ENCODE measurements at places on chromosomes 2 and 18.
A peak's percentile ranks its signal among the peaks of the same experiment; 100 is the strongest.

DNA sequence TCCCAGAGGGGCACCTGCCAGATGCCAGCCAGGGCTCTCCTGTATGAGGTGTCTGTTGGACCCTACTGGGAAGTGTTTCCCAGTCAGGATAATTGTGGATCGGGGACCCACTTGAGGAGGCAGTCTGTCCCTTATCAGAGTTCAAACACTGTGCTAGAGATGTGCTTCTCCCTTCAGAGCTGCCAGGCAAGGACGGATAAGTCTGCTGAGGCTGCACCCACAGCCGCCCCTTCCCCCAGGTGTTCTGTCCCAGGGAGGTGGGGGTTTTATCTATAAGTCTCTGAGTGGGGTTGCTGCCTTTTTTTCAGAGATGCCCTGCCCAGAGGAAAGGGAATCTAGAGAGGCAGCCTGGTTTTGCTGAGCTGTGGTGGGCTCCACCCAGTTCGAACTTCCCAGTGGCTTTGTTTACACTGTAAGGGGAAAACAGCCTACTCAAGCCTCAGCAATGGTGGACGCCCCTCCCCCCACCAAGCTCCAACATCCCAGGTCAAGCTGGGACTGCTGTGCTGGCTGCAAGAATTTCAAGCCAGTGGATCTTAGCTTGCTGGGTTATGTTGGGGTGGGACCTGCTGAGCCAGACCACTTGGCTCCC is 324.0 kb upstream of the SETBP1 start:
- no peak for DNase-seq

- no peak for DNase-seq
Observed at GRCh38 chr2:24374301-24374700, 14.0 kb upstream of the ITSN2 start.

DNA sequence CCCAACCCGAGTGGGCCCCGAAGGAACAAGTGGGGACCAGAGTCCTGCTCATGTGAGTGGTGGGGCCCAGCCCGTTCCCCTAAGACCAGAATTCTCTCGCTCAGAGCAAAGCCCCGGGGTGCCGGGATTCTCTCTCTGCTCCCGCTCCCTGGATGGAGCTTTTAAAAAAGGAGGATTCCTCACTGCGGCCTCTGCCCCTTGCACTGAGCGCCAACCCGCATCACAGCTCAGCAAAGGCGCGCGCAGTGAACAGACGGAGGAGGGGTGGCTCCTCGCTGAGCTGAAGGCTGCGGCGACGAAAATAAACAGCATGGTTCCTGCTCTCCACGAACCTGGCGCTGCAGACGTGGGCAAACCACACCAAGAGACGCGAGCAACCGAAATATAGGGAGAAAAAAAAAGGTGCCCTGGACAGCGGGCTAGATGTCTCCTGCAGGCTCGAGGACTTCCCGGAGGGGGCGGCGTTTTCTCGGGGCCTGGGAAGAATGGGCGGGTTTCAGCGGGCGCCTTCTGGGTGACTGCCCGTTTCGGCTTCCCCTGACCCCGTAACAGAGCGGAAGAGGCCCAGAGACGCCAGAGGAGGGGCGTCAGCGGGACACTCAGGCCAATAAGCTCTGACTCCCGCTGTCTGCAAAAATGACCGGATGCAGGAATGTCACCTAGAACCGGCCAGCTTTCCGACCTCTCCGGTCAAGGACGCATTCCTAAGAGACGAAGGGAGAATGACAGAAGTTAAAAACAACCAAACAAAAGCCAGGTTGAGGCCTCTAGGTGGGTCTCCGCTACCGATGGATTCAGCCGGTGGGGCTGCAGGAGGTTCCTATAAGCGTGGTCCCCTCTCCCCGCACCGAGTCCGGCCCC is 819 bp upstream of the KLF11 start:
- peak; percentile 31 for DNase-seq

- DNase-seq, result no peak
Observed at GRCh38 chr2:54416166-54416813, 39.8 kb upstream of the SPTBN1 start.

GRCh38 chr2:218645126-218645525 is 14.3 kb downstream of the ZNF142 start:
- DNase-seq, result no peak

DNA sequence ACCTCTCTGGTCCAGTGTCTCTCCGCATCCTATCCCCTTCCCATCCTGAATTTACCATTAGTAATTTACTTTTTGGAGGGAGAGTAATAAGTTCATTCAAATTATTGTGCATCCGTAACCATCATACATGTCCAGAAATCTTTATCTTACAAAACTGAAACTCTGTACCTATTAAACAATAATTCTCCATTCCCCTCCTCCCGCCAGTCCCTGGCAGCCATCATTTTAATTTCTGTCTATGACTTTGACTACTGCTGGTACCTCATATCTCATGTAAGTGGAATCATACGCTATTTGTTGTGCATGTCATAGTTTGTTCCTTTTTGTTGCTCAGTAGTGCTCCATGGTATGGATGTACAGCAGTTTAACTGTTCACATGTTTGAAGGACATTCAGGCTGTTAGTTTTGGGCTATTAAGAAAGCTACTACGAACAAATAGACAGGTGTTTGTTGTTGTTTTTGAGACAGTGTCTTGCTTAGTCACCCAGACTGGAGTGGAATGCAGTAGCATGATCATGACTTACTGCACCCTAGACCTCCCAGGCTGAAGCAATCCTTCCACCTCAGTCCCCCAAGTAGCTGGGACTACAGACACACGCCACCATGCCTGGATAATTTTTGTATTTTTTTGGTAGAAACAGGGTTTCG is 2.0 kb downstream of the LIMS1 start:
- DNase-seq, result no peak

DNA sequence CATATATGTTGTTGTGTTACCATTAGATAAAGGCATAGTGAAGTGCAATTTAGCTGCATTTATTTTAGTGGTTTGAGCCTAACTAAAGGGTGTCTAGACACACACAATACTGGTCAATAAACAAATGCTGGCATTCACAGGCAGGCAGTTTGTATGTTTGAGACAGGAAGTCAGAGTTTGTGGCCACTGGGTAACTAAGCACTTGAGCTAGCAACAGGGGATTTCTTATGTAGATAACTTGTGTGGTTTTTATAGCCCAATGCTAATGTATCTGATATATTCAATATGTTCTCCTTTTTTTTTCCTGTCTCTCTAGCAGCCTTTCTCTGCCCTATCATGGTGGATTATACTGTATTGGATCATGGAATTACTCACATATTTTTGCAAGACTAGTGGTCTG is 38.1 kb downstream of the LRRTM4 start:
- DNase-seq, result peak; percentile 10

- peak; percentile 34 for DNase-seq
Observed at GRCh38 chr2:179751163-179751809, 110.1 kb downstream of the ZNF385B start.

- DNase-seq, result no peak
Observed at GRCh38 chr2:235934774-235935484, 233.3 kb downstream of the GBX2 start.

Measured in HEK293T (cell line).